Sciatic nerve (tissue), 2 donors: ENCODE measurements at places on chromosomes 11 and 22.

GRCh38 chr22:42548597-42549330 lies 5.0 kb upstream of the SERHL2 start:
- DNase-seq: no peak

- no peak for DNase-seq
Observed at GRCh38 chr11:83717537-83717936, 431.4 kb upstream of the CCDC90B start.

- no peak for DNase-seq
Observed at GRCh38 chr11:44659641-44660040, 67.1 kb upstream of the TSPAN18 start.

- no peak for DNase-seq
Observed at GRCh38 chr22:36510966-36511881, 4.4 kb upstream of the FOXRED2 start.

- DNase-seq: no peak
Observed at GRCh38 chr11:10058356-10058755, 235.7 kb downstream of the SBF2 start.

DNA sequence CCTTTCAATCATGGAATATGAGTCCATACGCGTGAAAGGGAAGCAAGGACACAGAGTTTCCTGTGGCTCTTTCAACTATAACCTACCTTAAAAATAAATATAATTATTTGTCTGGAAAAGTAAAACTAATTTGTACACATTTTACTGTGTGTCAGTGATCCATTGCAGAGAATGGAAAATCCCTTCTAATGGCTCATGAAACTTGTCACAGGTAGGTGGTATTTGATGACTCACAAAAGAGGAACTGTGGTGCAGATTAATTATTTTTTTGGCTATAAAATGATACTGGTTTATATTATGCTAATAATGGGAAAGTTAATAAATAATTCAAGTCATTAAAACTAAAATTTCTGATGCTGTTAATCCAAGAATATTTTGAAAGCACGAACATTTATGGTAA lies 792.2 kb downstream of the METTL15 start:
- DNase-seq: no peak
